ENCODE measurements at places on chromosomes 7 and 10.

DNA sequence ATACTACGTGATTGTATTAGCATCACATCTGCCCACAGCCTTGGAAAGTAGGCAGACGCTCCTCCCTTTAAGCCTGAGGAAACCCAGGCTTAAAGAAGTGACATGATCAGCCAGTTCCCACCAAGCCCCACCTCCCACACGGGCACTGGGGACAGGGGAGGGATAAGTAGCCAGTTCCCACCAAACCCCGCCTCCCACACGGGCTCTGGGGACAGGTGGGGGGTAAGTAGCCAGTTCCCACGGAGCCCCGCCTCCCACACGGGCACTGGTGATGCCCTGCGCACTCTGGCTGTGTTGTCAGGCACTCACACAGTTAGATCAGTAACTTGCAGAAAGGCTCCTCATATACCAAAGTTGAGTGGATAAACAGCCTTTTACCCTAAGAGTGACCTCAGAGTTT is 606.8 kb downstream of the PTPRN2 start:
- DNase-seq: no peak

DNA sequence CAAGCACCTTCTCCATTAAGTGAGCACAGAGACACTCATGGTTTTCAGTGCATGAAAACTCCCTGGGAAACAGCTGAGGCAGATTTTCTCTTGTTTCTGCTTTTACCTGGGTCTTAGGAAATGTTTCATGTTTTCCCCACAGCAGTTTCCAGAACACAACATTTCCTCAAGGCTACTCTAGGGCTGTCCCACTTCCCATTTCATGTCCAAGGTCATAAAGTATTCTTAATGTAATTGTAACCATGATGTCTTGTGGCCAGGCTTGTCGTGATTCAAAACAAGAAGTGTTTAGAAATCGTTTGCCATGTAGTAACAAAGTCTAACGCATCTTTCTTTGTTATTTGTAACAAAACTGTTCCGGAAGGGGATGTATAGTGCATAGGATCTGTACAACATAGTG is 83.8 kb upstream of the NRP1 start:
- no peak for DNase-seq

DNA sequence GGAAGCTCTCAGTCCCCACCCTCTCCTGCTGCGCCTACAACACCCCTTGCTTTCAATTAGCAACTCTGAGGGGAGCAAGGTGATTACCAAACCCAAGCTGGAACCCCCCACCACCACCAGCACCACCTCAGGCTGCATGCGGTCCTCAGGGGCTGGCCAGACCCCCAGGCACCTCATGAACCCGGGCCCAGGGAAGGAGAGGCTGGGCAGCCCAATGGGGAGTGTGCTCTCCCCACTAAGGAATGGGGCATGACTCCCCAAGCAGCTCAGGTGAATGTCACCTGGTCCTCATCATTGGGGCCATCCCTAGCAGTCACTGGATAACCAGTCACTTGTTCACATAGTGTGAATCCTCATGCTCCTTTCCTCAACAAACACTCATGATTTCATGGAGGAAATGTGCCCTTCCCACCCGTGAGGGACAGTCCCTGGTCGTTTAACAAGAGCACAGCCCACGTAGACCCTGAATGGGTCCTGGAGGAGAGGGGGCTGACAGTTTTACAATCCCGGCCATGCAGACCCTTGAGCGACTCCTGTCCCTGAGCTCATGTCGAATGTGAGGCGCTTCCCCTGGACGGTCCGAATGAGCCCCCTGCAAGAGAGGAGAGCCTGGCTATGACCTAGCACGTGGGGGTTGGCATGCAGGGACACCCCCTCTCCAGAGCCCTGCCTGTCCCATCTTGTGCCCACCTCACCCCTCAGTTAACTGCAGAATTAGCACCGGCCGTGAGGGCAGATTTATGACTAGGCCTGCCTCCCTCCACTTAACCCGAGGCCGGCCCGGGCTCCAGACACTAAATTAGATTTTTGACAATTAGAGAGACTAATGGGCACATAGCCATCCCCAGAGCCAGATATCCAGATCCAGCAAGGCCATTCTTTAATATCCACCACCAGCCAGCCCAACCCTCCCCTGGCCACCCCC is 29.1 kb downstream of the POLL start:
- no peak for DNase-seq

DNA sequence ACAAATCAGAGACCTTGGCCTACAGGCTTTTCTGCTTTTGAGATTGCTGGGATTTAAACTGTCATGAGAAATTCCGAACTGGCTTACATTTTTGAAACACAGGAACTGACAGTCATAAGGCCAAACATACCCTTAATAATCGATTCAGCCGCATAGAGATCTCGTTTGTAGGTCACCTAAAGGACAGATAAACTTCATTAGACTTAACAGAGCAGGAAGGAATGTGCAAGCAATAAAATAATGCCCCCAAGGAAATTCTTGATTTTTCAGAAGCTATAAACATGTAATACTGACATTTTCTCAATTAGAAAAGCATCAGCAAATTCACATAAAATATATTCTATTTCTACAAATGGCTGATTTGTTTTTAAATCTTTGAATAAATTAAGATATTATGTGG is 120.0 kb downstream of the CRPPA start:
- no peak for DNase-seq

DNA sequence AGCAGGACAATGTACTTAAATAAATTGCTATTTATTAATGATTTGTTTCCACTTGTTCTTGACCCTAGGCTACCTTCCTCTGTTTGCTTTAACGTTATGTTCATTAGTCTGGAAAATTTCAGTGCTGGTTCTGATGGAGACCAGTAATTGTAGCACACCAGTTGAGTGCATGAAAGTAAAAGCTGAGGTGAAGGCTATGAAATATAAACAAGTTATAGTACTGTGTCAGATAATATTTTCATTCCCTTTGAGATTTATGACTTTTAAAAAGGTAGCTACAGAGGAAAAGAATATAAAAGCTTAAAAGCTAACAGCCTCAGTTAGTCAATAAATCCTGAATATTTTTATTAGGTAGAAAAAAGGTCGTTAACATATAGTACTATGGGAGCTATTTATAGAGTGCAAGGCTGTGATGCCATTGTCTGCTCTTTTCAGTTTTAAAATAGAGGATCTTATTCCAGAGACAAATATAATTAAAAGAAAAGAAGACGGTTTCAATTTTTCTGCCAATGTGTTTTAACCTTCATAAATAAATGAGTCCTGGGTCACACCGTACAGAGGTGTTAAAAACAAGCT is 351.8 kb upstream of the ETV1 start:
- no peak for DNase-seq
